ENCODE measurements at places on chromosomes 7 and 10.

GRCh38 chr10:50384898-50385297 lies 133.6 kb upstream of the ASAH2 start:
- DNase-seq, result no peak

- no peak for DNase-seq
Observed at GRCh38 chr10:84155521-84155920, 16.2 kb downstream of the GHITM start.

DNA sequence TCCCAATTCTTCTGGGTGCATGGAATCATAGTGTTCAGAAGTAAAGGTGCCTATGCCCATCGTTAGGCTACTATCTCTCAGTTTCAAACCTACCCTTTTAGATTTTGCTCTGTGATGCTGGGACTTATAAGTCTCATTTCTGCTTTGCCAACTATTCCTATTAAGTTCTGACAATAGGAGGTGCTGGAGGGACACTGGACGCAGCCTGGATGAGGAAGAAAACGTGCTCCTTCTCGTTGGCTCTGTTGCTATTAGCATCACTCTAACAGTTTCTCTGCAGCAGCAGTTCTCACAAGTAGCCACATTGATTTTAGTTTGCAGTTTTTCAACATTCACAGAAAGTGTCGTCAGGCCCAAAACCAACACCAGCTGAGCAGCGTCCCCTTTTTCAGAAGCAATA lies 72.4 kb downstream of the ABCC2 start:
- DNase-seq, result no peak

GRCh38 chr7:140028311-140028710 lies 34.4 kb downstream of the PARP12 start:
- DNase-seq, result no peak

DNA sequence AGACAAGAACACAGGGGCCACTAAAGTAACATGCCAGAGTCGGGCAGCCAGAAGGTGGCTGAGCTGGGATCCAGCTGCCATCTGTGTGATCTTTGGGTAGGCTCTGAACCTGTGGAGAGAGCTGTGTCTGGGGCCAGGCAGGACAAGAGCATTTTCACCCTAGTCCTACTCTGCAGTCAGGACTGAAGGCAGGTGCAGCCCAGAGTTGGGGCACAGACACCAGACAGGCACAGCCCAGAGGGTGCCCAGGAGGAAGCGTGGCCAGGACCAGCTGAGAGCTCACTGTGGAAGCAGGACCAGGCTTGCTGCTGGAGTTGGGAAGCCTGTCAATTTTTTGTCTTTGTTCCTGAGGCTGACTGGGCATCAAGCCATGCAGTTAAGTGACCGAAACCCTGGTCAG lies 113.6 kb downstream of the ADCY1 start:
- no peak for DNase-seq

- no peak for DNase-seq
Observed at GRCh38 chr7:131921016-131921415, 364.6 kb upstream of the PODXL start.

DNA sequence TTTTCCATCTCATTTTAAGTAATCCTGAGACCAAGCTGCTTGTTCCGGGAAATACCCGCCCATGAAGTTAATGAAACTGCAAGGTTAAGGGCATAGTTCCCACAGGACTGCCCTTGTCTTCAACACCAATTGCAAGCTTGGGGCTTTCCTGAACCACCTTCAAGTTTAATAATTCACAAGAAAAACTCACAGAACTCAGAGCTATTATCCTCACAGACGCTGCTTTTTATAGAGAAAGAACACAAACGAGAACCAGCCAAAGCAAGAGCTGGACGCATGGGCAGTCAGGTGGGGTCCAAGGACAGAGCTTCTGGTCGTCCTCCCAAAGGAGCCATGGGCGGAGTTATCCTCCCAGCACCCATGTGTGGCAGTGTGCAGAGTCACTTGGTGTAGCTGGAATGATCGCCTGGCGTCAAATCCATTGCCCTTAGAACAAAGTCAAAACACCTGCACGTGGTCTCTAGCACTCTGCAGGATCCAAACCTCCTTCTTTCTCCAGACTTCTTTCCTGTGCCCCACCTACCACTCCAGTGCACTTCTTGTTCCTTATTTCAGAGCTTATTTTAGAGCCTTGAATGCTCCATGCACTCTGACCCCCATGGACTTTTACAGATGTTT lies 56.7 kb downstream of the SNX10 start:
- no peak for DNase-seq

- DNase-seq, result no peak
Observed at GRCh38 chr7:100093925-100094486, 5.2 kb downstream of the COPS6 start.

DNA sequence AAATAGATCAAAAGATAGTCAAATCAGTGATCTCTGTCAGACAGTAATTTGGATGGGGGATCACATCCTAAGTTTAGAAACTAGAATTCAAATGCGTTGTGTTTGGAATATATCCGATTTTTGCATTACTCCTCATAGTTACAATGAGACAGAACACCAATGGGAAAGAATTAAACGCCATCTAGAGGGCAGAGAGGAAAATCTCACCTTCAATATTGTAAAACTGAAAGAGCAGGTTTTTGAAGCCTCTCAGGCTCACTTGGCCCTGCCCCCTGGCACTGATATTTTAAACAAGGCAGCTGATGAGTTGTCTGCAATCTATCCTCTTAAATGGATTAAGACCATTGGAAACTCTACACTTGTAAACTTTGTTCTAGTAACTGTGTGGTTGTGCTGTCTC lies 17.7 kb downstream of the FRG2B start:
- no peak for DNase-seq
